Endothelial cell of umbilical vein (primary cell): ENCODE measurements at places on chromosomes 6 and 20. TPM values are rescaled to one million over a fixed set of nuclear protein-coding genes. Genes with fewer than 3 reads are reported as not detected.
A peak's percentile ranks its signal among the peaks of the same experiment; 100 is the strongest.

- H3K27me3 ChIP-seq: no peaks in the 10 kb centered on the region
- no peak for DNase-seq
- no peaks in the 10 kb centered on the region for H3K4me1 ChIP-seq
These were observed 382.7 kb downstream of the C6orf118 start for GRCh38 chr6:164926686-164927085.

- no peak for DNase-seq
- no peaks in the 10 kb centered on the region for H3K4me1 ChIP-seq
- H3K4me3 ChIP-seq: no peak overlapping the region
- no peak overlapping the region for H3K27ac ChIP-seq
- no peaks in the 10 kb centered on the region for H3K36me3 ChIP-seq
These were observed 1.4 kb upstream of the BPIFB6 start for GRCh38 chr20:33030076-33030475.

DNA sequence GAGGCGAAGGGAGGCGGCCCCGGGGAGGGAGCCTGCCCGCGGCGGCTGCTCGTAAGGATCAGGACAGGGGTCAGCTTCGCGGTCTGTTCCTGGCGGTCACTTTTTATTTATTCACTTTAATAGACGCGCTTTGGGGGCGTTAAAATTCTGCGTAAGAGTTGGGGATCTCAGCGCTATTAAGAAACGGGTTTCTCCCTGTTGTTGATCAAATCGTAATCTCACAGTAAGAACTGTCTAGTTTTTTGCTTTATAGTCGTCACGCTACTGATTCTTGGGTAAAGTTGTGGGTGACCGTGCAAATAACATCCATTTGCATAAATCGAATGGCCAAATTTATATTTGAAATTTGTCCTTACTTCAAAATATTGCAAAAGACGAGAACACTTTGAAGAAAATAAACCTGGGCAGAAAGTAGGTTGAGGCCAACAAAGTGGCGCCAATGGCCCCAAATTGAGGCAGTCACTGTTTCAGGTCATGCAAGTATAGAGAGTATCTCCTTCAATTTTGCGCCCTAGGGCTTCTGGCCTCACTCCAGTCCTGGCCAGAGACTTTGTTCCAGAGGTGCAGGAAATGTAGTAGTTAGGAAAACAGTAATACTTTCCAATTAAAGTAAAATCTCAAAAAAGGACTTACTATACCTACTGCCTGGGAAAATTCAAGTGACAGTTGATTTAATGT is 963 bp upstream of the RMND1 start:
- H3K4me1 ChIP-seq: peaks cover 13% of the 10 kb centered on the region
- no peaks in the 10 kb centered on the region for H3K27me3 ChIP-seq
- H3K27ac ChIP-seq: peak overlapping the region; percentile 73
- H3K4me3 ChIP-seq: peak overlapping the region; percentile 60
- DNase-seq: peak; percentile 65
- H3K36me3 ChIP-seq: no peaks in the 10 kb centered on the region

DNA sequence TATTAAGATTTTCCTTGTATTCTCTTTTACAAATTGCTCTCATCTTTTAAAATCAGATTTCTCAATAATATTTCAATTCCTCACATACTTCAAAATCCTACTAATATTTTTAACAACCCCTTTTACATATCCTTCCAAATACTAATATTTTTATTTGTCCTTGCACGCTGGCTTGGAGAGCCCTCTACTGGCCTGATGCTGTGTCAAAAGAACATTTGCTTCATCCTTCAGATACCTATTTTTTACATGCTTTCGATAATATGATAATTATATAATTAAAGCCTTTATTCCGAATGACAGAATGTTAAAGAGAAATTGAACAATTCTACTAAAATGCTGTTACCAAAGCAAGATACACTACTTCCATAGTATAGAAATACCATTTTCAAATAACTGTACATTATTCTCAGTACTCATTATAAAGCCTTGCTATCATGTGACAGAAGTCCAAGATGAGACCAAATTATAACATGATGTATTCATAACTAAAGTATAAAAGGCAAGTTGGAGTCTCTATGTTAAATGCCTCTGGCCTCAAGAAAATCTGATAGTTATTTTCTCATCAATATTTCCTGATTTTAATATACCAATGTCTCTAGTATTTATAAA is 39.0 kb upstream of the PLN start:
- H3K27ac ChIP-seq: no peak overlapping the region
- no peak overlapping the region for H3K4me3 ChIP-seq
- no peaks in the 10 kb centered on the region for H3K4me1 ChIP-seq
- peak; percentile 60 for DNase-seq
- H3K27me3 ChIP-seq: no peaks in the 10 kb centered on the region

DNA sequence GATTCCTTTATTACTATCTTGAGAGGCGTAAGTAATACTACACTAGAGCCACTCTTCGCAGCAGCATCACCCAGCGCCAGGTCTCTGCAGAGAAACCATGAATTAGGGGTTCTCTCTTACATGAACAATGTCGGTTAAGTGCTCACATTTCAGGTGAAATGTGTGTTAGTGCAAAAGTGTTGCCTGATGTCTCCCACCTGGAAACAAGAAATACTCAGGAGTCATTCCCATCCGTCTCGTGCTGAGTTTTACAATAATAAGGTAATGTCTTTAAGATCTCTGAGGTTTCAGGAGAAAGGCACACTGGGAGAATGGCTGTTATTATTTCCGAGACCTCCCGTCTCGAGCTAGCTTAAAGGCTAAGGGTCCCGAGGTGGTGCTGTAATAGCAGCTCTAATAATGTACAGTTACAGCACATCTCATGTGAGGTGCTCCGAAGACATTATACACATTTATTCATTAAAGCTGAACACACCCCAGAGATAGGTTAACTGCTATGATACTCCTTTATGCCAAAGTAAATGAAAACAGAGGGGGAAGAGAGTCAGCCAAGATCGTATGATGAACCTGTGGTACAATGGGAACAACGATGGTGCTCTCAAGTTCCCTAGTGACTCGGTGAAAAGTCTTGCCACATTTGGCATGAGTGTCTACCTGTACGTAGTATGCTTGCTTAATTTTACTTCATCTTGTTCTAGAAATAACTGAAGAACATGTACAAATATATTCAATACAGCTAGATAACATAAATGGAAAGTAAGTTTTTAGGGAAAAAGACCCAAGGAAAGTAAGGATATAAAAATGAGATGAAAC is 458.3 kb upstream of the CITED2 start:
- H3K27me3 ChIP-seq: no peaks in the 10 kb centered on the region
- no peaks in the 10 kb centered on the region for H3K36me3 ChIP-seq
- DNase-seq: no peak
- no peak overlapping the region for H3K27ac ChIP-seq

- no peaks in the 10 kb centered on the region for H3K27me3 ChIP-seq
- H3K36me3 ChIP-seq: peaks cover 4% of the 10 kb centered on the region
- H3K4me3 ChIP-seq: no peak overlapping the region
- no peak for DNase-seq
- no peaks in the 10 kb centered on the region for H3K4me1 ChIP-seq
- no peak overlapping the region for H3K27ac ChIP-seq
These were observed 39.6 kb upstream of the TRIM39 start for GRCh38 chr6:30287139-30287538.

DNA sequence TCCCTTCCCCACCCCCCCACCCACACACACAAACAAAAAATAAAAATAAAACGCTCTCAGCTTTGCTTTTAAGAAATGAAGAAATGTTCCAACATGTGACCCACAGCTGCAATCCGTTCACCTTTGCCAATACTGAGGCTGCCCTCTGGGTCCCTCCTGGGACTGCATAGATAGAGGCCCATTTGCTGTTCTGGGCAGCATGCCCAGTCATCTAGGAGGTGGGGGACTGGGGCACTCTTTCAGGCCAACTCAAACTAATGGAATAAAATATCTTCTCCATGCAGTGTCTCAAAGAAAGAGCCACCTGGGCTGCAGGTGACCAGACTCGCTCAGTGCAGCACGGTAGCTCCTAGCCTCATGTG is 79.9 kb downstream of the SLC22A3 start:
- H3K27ac ChIP-seq: no peak overlapping the region
- H3K4me1 ChIP-seq: no peaks in the 10 kb centered on the region
- H3K36me3 ChIP-seq: no peaks in the 10 kb centered on the region
- DNase-seq: no peak
- H3K4me3 ChIP-seq: no peak overlapping the region
- H3K27me3 ChIP-seq: no peaks in the 10 kb centered on the region

GRCh38 chr6:143726015-143726647 is 48.4 kb downstream of the PHACTR2 start:
- H3K27me3 ChIP-seq: no peaks in the 10 kb centered on the region
- no peaks in the 10 kb centered on the region for H3K4me1 ChIP-seq
- H3K36me3 ChIP-seq: no peaks in the 10 kb centered on the region
- H3K4me3 ChIP-seq: no peak overlapping the region
- H3K27ac ChIP-seq: no peak overlapping the region

- no peak for DNase-seq
- no peaks in the 10 kb centered on the region for H3K36me3 ChIP-seq
These were observed 4.5 kb downstream of the PI3 start for GRCh38 chr20:45179166-45179565.

- peaks cover 52% of the 10 kb centered on the region for H3K4me1 ChIP-seq
- H3K27ac ChIP-seq: peak overlapping the region; percentile 89
- no peaks in the 10 kb centered on the region for H3K36me3 ChIP-seq
These were observed 2.9 kb upstream of the IER3 start for GRCh38 chr6:30747300-30747687.

GRCh38 chr6:48986845-48987244 is 476.2 kb downstream of the MMUT start:
- H3K36me3 ChIP-seq: no peaks in the 10 kb centered on the region
- DNase-seq: no peak
- no peaks in the 10 kb centered on the region for H3K27me3 ChIP-seq
- H3K4me3 ChIP-seq: no peak overlapping the region
- no peak overlapping the region for H3K27ac ChIP-seq

GRCh38 chr6:2868637-2869036 is 27.0 kb upstream of the SERPINB1 start:
- peaks cover 12% of the 10 kb centered on the region for H3K4me1 ChIP-seq
- DNase-seq: no peak

GRCh38 chr6:7615611-7616383 is 25.8 kb downstream of the SNRNP48 start:
- peak; percentile 64 for DNase-seq
- no peak overlapping the region for H3K4me3 ChIP-seq
- H3K27me3 ChIP-seq: no peaks in the 10 kb centered on the region
- H3K4me1 ChIP-seq: no peaks in the 10 kb centered on the region

DNA sequence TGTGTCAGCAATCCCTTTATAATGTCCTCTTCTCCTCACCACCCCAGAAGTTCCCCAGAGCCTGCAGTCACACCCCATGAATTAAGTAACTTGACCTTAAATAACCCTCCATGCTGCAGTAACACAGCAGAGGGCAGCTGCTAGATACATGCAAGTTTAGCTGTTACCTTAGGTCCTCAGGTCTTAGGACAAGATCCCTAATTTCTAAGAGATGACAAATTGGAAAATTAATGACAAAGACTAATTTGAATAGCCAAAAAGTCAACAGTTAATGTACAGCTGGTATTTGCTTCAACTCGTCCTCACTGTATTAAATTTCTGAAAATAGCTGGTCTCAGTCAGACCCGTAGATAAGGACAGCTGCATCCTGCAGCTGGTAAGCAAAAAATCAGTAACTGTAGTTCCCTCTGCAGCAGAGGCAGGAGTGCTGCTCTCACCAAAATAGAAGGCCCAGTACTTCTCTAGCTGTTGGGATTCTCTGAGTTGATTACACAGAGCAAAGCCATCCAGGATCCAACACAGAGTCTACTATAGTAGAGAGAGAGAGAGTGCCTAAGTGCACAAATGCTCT is 62.4 kb downstream of the TNFRSF21 start:
- no peak overlapping the region for H3K4me3 ChIP-seq
- H3K27ac ChIP-seq: no peak overlapping the region
- no peaks in the 10 kb centered on the region for H3K36me3 ChIP-seq
- peaks cover 7% of the 10 kb centered on the region for H3K4me1 ChIP-seq
- DNase-seq: peak; percentile 69

- peaks cover 40% of the 10 kb centered on the region for H3K4me1 ChIP-seq
- no peaks in the 10 kb centered on the region for H3K36me3 ChIP-seq
- no peaks in the 10 kb centered on the region for H3K27me3 ChIP-seq
- H3K4me3 ChIP-seq: no peak overlapping the region
- DNase-seq: peak; percentile 81
- H3K27ac ChIP-seq: no peak overlapping the region
These were observed 149.1 kb downstream of the ZDHHC14 start for GRCh38 chr6:157530126-157530525.

GRCh38 chr20:50344232-50345071 is 153.8 kb downstream of the CEBPB start:
- H3K27me3 ChIP-seq: no peaks in the 10 kb centered on the region
- H3K4me3 ChIP-seq: no peak overlapping the region
- H3K27ac ChIP-seq: no peak overlapping the region
- H3K4me1 ChIP-seq: peaks cover 21% of the 10 kb centered on the region
- H3K36me3 ChIP-seq: no peaks in the 10 kb centered on the region

DNA sequence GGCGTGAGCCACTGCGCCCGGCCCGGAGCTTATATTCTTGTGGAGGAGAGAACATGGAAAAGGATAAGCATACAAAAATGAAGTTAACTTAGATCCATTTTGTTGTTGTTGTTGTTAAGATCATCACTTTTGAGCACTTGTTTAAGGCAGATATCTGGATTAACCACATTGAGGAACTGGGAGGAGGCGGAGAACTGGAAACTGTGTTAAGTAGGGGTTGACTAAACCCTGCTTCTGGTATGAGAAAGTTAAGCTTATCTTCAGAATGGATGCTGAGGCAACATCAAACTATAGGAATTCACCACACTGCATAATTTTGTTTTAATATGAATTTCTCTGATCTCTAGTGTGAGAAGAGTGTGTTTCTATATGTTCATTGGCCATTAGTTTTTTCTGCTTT is 57.6 kb downstream of the GCNT2 start:
- H3K4me3 ChIP-seq: no peak overlapping the region
- no peaks in the 10 kb centered on the region for H3K4me1 ChIP-seq
- no peak overlapping the region for H3K27ac ChIP-seq
- no peaks in the 10 kb centered on the region for H3K36me3 ChIP-seq
- H3K27me3 ChIP-seq: no peaks in the 10 kb centered on the region
- DNase-seq: no peak

- H3K4me3 ChIP-seq: peak overlapping the region; percentile 60
These were observed 17.8 kb downstream of the HIVEP2 start for GRCh38 chr6:142927271-142927580.

- H3K36me3 ChIP-seq: no peaks in the 10 kb centered on the region
- no peak overlapping the region for H3K27ac ChIP-seq
- no peak overlapping the region for H3K4me3 ChIP-seq
- no peak for DNase-seq
These were observed 811 bp upstream of the ARMH2 start for GRCh38 chr6:24799541-24799915.

GRCh38 chr6:37005827-37006567 is 542 bp downstream of the FGD2 start:
- no peak for DNase-seq
- H3K4me3 ChIP-seq: no peak overlapping the region
- H3K4me1 ChIP-seq: no peaks in the 10 kb centered on the region
- no peak overlapping the region for H3K27ac ChIP-seq
- H3K36me3 ChIP-seq: no peaks in the 10 kb centered on the region

EDN3 gene
- not detected in 2 replicates for polyA plus RNA-seq

TREM2 gene
- polyA plus RNA-seq: not detected in 2 replicates

GFRAL gene
- not detected in 2 replicates for polyA plus RNA-seq

CLIC5 gene
- polyA plus RNA-seq: not detected in 2 replicates

NKX2-4 gene
- not detected in 2 replicates for polyA plus RNA-seq

C20orf204 gene
- polyA plus RNA-seq: 2.8 and 4.5 TPM in 2 replicates

FNDC11 gene
- polyA plus RNA-seq: 1.9 and 3.4 TPM in 2 replicates

BTN1A1 gene
- not detected in 2 replicates for polyA plus RNA-seq

UBE2V1 gene
- polyA plus RNA-seq: 111 and 145 TPM in 2 replicates
